Stomach (tissue), 19 donors: ENCODE measurements at places on chromosomes 5 and 9. TPM values are rescaled to one million over a fixed set of nuclear protein-coding genes. Genes with fewer than 3 reads are reported as not detected.

DNA sequence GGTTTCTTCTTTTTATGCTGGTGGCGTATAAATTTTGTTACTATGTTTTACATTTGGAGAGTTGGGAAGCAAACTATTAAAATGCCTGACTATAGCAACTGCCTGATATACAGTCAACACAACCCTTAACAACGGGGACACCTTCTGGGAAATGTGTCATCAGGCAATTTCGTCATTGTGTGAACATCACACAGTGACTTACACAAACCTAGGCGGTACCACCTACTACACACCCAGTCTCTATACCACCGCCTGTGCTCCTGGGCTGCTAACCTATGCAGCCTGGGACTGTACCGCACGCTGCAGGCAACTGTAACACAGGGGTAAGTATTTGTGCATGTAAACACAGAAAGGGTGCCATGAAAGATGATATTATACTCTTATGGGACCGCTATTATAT is 1.3 kb upstream of the CDHR2 start:
- DNase-seq, result peak; percentile 89

The AJM1 gene
- 3.3 TPM for polyA plus RNA-seq

DNA sequence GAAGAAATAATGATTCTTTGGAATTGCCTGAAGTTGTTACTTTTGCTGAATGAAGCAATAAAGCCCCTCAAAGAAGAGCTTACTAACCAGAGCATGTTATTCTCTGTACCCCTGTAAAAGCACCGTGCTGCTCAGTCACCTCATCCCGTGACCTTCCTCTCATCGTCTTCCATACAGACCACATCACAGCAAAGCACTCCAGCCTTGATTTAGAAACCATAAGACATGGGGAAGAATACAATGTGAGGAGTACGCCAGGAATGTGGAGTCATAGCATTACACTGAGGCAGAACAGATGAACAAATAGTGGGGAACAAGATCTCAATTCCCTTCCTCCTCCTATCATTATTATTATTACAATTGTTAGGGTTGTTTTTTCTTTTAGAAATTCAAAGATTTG is 49.1 kb downstream of the ERAP1 start:
- no peak for DNase-seq

The PPP2R2B gene
- 0.25 TPM for polyA plus RNA-seq

The HSPA9 gene
- polyA plus RNA-seq, result 78.2 TPM

DNA sequence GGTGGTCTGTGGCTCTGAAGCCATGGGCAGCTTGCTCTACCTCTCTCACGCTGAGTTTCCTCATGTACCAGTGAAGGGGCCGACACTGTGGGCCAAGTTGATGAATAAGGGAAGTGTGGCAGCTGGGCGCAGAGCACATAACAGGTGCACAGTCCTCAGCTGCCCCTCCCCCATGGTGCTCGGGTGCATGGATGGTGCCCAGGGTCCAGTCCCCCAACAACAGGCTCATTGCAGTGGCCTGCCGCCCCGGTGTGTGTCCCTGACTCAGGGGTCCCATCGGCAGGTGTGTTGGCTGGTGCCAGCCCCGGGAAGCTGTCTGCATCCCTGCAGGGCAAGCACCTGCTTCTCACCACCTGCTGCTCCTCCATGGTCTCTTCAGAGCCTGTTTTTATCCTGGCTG is 36.6 kb downstream of the COL5A1 start:
- no peak for DNase-seq

DNA sequence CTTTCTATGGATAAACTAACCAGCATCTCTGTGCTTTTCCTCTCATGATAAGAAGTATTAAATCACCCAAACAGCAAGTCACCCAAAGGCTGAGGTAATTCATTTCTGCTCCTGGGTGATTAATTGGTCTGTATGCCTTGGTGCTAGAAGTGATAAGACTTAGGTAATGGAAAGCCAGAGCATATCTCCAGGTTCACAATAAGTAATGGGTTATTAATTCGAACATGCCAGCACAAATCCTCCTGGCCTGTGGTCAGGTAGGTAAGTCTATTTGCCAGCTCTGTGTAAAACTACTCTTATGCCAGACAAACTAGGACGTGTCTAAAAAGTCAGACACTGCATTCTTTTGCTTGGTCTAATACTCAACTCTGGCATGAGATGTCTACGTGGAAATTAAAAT is 11.2 kb upstream of the ENC1 start:
- DNase-seq, result peak; percentile 39

DNA sequence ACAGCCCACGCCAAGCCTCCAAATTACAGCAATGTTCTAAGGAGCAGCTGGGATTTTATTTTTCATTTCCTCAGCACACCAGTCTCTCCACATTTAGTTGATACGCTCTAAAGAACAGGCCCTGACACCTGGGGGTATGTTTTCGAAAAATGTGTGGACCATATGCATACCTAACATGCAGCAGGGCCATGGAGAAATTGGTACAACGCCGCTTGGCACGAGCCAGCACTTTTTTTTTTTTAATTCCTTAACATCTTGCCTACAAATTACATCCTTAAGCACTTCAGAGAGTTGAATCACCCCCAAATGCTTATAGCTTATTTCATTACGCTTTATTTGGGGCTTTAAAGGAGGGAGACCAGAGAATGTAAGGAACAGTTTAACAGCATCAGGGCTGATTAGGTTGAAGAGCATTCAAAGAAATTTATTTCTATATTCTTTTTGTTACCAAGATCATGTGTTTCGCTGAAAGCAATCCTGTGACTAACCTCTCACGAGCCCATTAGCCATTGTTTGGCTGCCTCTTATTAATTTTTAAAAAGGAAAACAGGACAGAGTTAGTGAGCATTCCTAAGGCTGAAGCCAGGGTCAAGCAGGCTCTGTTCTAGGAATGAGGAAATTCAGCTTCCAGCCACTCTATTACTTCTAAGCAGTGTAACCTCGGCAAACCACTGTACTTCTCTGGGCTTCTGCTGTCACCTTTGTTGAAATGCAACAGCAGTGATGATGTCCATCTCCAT is 173.8 kb downstream of the ACTL7B start:
- no peak for DNase-seq

The AK3 gene
- polyA plus RNA-seq, result 33.9 TPM

DNA sequence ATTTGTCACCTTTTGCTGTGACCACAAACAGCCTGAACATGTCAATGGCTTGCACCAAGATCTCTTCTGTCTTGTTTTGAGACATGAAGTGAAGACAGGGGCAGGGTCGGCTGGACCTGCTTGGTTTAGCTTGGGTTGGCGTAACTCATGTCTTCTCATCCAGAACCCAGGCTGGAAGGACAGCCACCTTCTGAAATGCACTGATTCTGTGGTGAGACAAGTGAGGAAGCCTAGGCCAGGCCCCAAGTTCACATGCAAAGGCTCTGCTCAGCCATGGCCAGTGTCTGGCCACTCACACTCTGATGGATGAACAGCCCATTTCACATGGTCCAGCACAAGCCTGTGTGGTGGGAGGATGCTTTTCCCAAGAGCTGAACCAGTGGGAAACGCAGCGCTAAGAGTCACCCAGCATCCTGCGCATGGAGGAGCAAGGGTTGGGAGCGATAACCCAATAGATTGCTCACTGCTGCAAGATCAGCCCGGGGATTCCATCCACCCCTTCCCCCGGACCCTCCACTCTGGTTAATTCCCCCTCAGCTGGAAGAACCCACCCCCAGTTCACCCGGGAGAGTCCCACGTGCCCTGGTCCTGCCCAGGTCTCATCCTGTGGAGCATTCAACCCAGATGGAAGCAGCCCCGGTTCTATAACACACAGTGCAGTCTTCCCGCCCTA is 16.2 kb upstream of the MED10 start:
- DNase-seq, result no peak

DNA sequence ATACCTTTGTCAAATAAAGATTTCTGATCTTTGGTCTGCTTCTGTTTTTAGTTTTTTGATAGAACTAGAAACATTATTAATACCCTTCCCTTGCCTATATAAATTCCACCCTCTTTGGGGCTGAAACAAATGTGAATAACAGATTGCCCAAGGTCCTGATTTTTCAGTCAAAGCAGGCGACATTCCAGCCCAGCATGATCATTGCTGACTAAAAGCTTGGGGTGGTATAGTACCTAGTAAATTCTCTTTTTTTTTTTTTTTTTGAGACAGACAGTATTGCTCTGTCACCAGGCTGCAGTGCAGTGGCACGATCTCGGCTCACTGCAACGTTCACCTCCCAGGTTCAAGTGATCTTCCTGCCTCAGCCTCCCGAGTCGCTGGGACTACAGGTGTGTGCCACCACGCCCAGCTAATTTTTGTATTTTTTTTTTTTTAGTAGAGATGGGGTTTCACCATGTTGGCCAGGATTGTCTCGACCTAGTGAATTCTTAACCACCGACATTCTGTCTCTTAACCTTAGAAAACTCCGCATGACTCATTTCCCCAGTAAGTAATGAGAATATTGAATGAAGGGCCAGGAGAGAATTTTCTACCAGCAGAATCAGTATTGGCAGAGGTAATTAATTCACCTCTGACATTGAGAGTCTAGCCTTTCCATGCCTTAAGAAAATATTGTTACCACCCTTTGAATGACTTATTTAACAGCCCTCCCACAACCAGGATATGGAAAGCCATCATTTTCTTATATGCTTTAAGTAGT is 226.4 kb downstream of the GNA14 start:
- DNase-seq, result no peak

GRCh38 chr5:122091936-122092600 is 14.0 kb upstream of the LOX start:
- peak; percentile 39 for DNase-seq
